Stromal cell of bone marrow (primary cell): ENCODE measurements at places on chromosomes 2 and 18.

DNA sequence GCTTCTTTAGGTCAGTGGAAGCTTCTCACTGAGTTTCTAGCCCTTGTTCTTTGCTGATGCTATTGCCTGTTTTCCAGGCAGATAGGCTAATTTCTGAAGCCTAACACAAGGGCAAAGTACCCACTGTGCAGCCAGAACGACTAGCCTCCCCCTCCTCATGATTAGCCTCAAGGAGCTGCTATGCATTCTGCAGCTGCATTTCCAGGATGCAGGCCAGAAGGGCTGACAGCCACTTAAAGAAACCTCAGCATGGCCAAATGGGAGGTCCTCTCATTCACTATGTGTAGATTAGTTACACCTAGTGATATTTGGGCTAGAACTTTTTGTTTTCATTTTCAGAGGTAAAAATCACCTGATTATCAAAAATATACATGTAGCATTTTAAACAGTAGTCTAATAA lies 216.0 kb downstream of the RAD51AP2 start:
- no peak for DNase-seq

GRCh38 chr2:54176577-54176976 lies 61.2 kb downstream of the ACYP2 start:
- peak; percentile 33 for DNase-seq

DNA sequence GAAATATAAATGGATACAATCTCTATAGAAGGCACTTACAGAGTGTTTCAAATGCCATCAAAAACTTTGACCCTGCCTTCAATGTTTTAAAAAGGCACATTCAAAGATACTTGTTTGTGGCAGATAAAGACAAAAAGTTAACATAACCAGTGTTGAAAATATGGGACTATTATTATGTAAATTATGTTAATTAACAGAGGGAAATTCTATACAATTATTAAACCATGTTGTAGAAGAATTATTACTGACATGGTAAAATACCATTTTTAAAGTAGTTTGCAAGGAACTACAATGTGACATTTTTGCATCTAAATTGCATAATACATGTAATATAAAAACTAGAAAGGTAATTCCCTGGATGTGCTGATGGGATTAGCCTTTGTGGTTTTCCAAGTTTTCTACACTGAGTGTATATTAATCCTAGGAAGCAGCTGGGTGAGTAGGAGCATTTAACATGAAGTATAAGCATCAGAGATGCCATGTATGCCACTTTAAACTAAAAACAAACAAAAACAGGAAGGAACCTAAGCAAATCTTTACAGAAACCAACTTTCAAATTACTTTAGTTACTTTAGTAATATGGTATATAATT lies 21.7 kb downstream of the MIB1 start:
- no peak for DNase-seq

DNA sequence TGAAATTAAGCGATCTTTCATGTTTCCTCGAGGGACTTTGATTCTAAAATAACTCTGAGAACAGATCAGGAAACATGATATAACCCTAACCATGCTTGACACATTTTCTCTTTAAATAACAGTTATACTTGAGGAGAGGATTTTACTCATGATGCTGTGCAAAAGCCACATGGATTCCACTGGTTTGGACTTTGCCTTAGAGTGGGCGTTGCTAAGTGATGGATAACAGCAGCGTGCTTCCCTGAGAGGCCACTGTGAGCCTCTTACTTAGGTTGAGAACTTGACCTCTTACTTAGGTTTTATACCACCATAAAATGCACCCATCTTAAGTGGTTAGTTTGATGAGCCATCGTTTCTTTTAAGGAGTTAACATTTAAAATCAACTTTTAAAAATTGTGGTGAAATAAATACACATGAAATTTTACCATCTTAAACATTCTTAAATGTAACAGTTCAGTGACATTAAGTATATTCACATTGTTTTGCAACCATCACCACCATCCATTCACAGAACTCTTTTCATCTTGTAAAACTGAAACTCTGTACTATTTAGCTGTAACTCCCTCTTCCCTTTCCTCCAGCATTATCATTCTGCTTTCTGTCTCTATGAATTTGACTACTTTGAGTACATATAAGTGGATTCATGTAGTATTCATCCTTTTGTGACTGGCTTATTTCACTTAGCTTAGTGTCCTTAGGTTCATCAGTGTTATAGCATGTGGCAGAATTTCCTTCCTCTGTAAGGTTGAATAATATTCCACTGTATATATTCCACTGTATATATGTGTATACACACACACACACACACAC lies 22.6 kb downstream of the ANXA4 start:
- peak; percentile 69 for DNase-seq

- peak; percentile 55 for DNase-seq
These were observed 61.9 kb downstream of the SPRED2 start for GRCh38 chr2:65370387-65371073.

DNA sequence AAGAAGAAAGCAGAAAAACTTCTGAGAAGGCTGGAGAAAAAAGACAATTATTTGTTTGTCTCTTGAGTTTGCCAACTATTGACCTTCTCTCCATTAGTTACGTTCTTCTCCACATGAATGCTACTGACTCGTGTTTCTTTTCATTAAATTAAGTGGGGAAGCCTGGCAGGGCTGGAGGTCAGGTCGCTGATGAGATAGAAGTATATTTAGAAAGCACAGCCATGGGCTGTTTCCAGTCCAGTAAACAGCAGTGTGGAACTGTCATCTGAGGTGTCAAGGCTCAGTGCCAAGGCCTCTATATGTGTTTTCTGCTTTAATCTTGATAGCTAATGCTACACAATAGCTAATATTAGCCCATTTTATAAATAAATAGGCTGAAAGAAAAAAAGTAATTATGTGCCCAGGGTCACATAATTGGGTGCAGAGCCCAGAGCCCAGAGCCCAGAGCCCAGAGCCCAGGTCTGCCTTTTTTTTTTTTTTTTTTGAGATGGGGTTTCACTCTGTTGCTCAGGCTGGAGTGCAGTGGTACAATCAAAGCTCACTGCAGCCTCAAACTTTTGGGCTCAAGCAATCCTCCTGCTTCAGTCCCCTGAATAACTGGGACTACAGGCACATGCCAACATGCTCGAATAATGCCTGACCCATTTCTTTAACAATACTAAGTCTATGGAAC lies 6.3 kb downstream of the MSGN1 start:
- no peak for DNase-seq

DNA sequence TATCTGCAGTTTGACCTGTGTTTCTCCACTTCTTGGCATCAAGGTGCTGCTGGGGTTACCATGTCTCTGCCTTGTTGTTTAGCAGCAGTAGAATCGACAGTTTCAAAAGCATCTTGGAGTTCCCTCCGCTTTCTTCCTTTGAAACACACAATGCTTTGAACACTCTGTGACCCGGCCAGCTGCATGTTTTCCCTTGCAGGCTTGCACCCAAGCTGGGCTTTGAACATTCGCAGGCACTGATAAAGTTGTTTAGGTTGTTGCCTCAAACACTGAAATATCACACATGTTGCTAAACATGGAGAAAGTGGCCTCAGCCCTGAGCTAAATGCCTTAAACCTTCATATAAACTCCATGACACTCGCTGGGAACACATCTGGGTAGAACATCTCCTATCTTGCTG lies 251.7 kb downstream of the TSN start:
- DNase-seq = no peak

DNA sequence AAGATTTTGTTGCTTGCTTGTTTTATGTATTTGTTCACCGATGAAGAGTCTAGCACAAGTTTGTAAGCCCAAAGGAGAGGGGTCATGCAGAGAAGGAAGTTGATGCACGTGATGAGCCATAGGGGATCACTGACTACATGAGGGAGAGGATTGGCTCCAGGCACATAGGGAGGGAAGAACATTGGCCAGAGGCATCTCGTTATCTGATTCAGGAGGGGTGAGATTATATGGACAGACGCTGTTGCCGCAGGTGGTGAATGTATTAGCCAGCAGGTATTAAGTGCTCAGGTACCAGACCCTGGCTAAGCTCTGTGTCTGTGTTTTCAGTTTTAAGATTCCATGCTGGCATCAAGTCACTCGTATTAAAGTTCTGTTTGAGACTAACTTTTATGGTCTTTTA lies 91.8 kb upstream of the CHST9 start:
- no peak for DNase-seq

DNA sequence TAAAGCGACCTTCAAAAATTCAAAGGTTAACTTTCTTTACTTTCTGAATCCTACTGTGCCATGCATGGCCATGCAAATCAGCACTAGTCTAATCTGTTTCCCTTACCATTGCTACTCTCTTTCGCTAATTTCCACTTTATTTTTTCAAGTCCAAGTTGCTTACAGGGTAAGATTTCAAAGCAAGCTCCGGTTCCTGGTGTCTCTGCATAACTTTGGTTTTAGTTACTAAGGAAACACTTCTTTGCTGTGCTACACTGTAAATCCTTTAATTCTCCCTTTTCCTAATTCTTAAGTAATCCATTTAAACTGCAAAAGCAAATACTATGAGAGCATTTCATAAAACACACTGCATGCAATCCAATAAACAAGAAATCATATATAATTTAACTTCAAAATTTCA lies 383.5 kb upstream of the LYPD1 start:
- no peak for DNase-seq

GRCh38 chr2:9103663-9104277 lies 100.3 kb upstream of the MBOAT2 start:
- DNase-seq = no peak

GRCh38 chr2:237257471-237257951 lies 156.5 kb downstream of the COL6A3 start:
- DNase-seq = no peak

- no peak for DNase-seq
These were observed 89.8 kb upstream of the SP3 start for GRCh38 chr2:174054926-174055325.

DNA sequence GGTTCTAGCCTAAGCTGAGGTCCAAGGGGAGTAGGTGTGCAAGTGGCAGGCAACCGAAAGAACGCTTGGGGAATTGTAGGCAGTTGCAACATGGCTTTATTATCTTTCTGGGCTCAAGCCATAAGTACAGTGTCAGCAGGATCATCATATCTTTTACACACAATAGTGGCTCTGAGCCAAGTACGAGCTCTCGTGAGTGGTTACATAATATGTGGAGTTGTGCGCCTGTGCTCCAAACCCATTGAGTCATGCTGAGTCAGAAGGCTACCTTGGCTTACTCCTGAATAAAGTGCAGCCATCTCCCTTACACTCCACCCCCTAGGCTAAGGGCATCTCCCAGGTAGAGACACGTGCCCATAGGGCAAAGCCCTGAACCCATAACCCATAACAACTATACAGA lies 233.9 kb downstream of the SATB2 start:
- no peak for DNase-seq

DNA sequence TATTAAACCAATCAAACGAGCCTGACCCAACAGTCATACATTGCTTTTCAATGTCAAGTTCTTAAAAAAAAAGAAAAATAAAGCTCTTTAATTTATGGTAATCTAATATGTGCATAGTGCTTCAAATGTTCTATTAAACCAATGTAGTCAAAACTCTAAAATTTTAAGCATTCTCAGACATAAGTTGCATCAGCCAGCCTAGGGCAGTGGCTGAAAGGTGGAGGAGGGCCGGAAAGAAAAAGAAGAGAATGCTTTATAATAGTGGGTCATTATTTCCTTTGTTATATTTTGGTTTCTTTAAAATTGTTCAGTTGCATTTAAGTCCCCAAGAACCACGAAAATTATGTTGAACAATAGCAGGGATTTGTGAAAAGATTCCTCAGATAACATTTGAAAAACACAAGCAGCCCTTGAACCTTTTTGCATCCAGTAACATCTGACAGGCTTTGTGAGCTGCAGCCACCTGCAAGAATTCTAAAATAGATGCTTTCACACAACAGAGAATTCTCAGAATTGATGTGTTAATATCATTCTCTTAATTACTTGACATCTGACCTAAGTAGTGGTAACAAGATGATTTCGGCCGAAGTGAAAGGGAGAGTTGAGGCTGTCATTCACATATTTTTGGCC lies 252.1 kb downstream of the CDCA7 start:
- DNase-seq = no peak

GRCh38 chr18:41396861-41397260 lies 558.2 kb upstream of the PIK3C3 start:
- DNase-seq = no peak

DNA sequence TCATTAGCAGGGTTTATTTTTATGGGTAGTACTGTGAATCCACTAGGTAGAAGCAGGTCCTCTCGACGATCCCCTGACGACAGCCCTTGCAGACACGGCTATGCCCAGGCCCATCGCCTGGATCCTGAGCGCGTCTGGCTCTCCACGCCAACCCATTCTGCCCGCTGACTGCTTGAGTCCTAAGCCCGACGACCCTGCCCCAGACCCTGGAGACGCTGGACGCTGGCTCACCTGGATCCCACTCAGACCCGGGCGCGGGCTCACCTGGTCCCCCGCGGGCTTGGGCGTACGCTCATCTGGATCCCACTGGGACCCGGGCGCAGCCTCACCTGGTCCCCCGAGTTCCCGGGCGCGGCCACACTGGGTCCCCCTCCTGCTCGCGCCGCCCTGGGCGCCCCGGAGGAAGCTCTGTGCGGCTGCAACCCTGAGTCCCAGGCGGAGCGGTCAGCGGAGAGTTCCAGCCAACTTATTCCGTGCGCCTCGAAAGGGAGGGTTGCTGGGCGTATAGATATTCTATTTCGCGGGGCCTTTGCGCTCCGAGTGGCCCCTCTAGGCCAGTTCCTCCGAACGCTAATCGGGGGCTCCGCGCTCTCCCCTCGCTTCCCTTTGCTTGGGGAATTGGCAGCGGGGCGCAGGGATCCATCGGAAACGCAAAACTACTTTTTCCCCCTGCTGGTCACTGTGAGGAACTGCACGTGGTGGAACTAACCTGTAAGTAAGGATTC lies 22.4 kb upstream of the RMP24 start:
- peak; percentile 38 for DNase-seq

DNA sequence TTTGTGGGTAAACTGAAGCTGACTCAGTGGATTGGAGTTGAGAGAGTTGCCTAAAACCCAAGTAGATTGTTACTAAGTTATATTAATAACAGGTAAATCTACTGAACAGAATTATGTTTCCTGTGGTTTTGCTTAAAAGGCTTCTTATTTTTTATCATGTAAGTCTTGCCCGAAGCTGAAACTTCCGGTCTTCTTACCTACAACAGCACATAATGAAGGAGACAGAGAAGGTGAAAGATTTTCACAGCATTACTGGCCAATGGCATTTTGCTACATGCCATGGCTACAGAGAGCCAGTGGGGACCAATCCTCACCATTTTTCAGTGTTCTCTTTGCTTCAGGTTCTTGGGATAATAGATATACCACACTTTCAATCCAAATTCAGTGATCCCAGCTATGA lies 220.0 kb downstream of the ERBB4 start:
- DNase-seq = no peak

- DNase-seq = no peak
These were observed 420.5 kb downstream of the NRXN1 start for GRCh38 chr2:50611351-50611871.

- DNase-seq = no peak
These were observed 1474.2 kb upstream of the CELF4 start for GRCh38 chr18:39039813-39040212.

DNA sequence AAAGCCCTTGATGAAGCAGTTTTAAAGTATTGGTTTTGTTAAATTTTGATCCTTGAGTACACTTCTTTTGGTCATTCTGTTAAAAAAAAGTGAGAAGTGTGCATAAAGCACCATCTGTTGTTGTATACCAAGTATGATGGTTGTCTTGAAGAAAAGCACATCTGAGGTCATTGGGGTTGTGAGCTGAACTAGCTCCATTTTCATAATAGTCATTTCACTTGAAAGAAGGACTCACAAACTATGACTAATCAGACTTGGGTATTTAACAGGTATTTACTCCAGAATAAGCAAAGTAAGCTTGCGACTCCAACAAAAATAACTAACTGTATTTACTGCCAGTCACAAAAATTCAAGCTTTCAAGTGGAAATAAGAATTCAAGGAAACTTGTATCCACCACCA lies 35.1 kb downstream of the CHN1 start:
- no peak for DNase-seq
